Aortic smooth muscle cell (primary cell): ENCODE measurements at places on chromosomes 16 and 17. TPM values are rescaled to one million over a fixed set of nuclear protein-coding genes. Genes with fewer than 3 reads are reported as not detected.

DUS2 gene
- 13.2 and 18.0 TPM in 2 replicates for total RNA-seq

SLC43A2 gene
- 9.0 and 14.5 TPM in 2 replicates for total RNA-seq

IKZF3 gene
- total RNA-seq = not detected in 2 replicates

TMED6 gene
- total RNA-seq = 0.12 and 0.13 TPM in 2 replicates

ZNF423 gene
- total RNA-seq = 5.9 and 7.8 TPM in 2 replicates

TNFRSF12A gene
- 265 and 335 TPM in 2 replicates for total RNA-seq

PMP22 gene
- 52.1 and 53.6 TPM in 2 replicates for total RNA-seq

HS3ST3A1 gene
- 0.53 and 1.5 TPM in 2 replicates for total RNA-seq

SPNS3 gene
- total RNA-seq = 0.06 TPM in 1 of 2 replicates, not detected in the other

SDR42E2 gene
- not detected in 2 replicates for total RNA-seq

MT4 gene
- not detected in 2 replicates for total RNA-seq

TMEM100 gene
- 0.25 and 1.2 TPM in 2 replicates for total RNA-seq

PRSS33 gene
- total RNA-seq = not detected in 2 replicates

EVI2A gene
- 6.6 and 9.9 TPM in 2 replicates for total RNA-seq

CDC42EP4 gene
- total RNA-seq = 44.5 and 59.1 TPM in 2 replicates

TMEM92 gene
- total RNA-seq = not detected in 2 replicates

RPS15A gene
- 1,508 and 1,598 TPM in 2 replicates for total RNA-seq

DPEP2 gene
- not detected in 2 replicates for total RNA-seq

DOC2A gene
- 0.26 and 0.31 TPM in 2 replicates for total RNA-seq

ARHGAP23 gene
- 33.3 and 60.0 TPM in 2 replicates for total RNA-seq

LITAF gene
- total RNA-seq = 24.5 and 37.3 TPM in 2 replicates

CCDC92B gene
- not detected in 2 replicates for total RNA-seq

OTOP3 gene
- not detected in 2 replicates for total RNA-seq

NOB1 gene
- total RNA-seq = 15.6 and 18.2 TPM in 2 replicates

RGS9 gene
- 0.44 and 0.79 TPM in 2 replicates for total RNA-seq

BBS2 gene
- 64.7 and 65.5 TPM in 2 replicates for total RNA-seq

KRT20 gene
- total RNA-seq = not detected in 2 replicates

ARHGDIG gene
- 0.37 and 0.66 TPM in 2 replicates for total RNA-seq

KRT14 gene
- 1.1 TPM in 1 of 2 replicates, not detected in the other for total RNA-seq

NOTUM gene
- total RNA-seq = under 0.01 TPM in 1 of 2 replicates, not detected in the other

TUBG1 gene
- total RNA-seq = 22.1 and 26.7 TPM in 2 replicates

ZNF629 gene
- 8.6 and 8.7 TPM in 2 replicates for total RNA-seq

MYCBPAP gene
- total RNA-seq = 1.7 and 2.4 TPM in 2 replicates

EME2 gene
- 8.1 and 9.5 TPM in 2 replicates for total RNA-seq

ADAP2 gene
- total RNA-seq = 0.79 and 1.3 TPM in 2 replicates

CCL1 gene
- not detected in 2 replicates for total RNA-seq

PYDC1 gene
- total RNA-seq = not detected in 2 replicates

C17orf67 gene
- 0.53 and 0.87 TPM in 2 replicates for total RNA-seq

DEXI gene
- 45.4 and 50.1 TPM in 2 replicates for total RNA-seq

KRTAP3-1 gene
- total RNA-seq = not detected in 2 replicates

SHISA6 gene
- not detected in 2 replicates for total RNA-seq

FBXL16 gene
- total RNA-seq = 0.06 and 0.13 TPM in 2 replicates

TMEM170A gene
- total RNA-seq = 9.5 and 11.9 TPM in 2 replicates

VPS25 gene
- total RNA-seq = 57.4 and 57.7 TPM in 2 replicates

TMC8 gene
- not detected in 2 replicates for total RNA-seq

MAF gene
- 13.5 and 25.9 TPM in 2 replicates for total RNA-seq

CCDC47 gene
- 76.7 and 87.7 TPM in 2 replicates for total RNA-seq

NOS2 gene
- under 0.01 and 0.13 TPM in 2 replicates for total RNA-seq

THAP11 gene
- total RNA-seq = 27.5 and 28.2 TPM in 2 replicates

ABCA9 gene
- total RNA-seq = 59.7 and 76.4 TPM in 2 replicates

WDR45B gene
- 36.7 and 41.5 TPM in 2 replicates for total RNA-seq

TNK1 gene
- not detected in 2 replicates for total RNA-seq

CENPN gene
- 38.5 and 45.2 TPM in 2 replicates for total RNA-seq

KRTAP3-2 gene
- not detected in 2 replicates for total RNA-seq

TMC7 gene
- 0.87 and 1.1 TPM in 2 replicates for total RNA-seq

TADA2A gene
- 19.2 and 21.3 TPM in 2 replicates for total RNA-seq

CCL4 gene
- not detected in 2 replicates for total RNA-seq

GUCY2D gene
- not detected in 2 replicates for total RNA-seq
